ENCODE measurements at places on chromosomes 5 and 9.

DNA sequence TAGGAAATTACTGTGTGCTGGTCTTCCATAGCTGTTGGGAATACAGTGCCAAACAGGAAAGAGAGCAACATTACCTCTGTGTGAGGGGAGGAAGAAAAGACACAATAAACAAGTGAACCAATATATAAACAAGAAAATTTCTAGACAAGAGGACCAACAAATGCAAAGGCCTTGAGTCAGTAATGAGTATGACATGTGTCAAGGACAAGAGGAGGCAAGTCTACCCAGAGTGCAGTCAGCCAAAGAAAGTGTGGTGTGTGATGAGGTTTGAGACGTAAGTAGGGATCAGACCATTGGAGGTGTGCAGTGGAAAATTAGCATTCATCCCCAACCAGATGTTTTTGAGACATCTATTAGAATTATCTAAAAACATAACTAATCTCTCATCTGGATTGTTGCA lies 69.5 kb upstream of the CDH6 start:
- no peak for DNase-seq

DNA sequence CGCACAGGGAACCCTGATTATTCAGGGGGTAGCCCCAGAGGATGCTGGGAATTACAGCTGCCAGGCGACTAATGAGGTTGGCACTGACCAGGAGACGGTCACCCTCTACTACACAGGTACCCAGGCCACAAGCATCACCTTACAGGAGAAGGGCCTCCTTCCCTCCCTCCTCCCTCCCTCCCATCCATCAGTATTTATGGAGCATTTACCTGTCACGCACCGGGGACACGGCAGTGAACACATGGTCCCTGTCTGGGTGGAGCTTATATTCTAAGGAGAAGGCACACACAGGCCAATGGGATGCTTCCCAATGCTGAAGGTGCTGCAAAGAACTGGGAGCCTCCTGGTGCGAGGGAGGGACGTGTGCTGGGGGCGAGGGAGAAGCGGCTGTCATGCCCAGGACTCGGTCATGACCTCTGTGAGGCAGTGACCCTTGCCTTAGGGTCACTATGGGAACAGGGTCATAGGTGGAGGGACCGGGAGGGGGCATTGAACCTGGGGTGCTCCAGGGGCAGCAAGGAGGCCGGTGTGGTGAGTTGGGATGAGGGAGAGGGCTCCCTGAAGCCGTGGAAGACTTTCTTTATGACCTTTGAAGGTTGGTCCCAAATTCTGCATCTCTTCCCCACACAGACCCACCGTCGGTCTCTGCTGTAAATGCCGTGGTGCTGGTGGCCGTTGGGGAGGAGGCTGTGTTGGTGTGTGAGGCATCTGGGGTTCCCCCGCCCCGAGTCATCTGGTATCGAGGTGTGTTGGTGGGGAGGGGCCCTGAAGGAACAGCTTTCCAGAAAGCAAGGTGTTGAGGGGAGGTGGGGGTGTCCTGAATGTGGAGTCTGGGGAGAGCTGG lies 41.5 kb downstream of the HMCN2 start:
- no peak for DNase-seq

DNA sequence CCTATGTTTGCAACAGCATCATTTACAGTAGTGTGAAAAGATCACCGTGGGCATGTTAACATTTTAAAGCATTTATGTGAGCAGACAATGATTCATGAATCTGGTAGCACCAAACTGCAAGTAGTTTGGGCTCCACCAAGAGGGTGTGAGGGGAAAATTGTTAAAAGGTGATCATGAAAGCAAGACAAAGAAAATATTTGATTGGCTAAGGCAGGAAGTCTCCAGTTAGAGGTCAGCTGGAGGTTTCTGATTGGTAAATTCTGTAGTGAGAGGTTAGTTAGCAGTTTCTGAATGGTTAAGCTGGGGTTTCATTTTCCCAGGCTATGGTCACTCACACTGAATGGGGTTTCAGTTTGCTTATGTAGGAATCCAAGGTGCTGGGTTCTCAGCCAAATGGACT lies 13.5 kb upstream of the DRD1 start:
- DNase-seq, result no peak

GRCh38 chr9:137368431-137369035 lies 54.4 kb downstream of the EXD3 start:
- no peak for DNase-seq

GRCh38 chr9:21095561-21095960 lies 17.8 kb upstream of the IFNB1 start:
- DNase-seq, result no peak

DNA sequence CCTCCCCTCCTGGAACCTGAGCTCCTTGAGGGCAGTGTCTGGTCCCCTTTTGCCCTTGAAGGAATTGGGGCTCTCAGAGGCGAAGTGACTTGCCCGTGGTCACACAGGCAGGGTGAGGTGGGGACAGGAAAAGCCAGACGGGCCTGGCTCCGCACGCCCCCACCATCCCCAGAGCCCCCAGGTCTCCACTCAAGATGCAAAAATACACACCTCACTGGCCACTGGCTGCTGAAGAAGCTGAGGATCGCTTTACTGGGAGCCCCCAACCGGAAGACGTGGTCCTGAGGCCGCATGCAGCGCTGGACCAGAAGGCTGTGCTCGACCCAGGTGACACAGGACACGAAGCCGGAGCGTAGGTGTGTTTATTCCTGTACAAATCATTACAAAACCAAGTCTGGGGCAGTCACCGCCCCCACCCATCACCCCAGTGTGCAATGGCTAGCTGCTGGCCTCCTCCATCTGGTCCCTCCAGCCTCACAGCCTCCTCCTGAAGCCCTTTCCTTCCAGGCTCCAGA lies 7.6 kb upstream of the AK1 start:
- no peak for DNase-seq

DNA sequence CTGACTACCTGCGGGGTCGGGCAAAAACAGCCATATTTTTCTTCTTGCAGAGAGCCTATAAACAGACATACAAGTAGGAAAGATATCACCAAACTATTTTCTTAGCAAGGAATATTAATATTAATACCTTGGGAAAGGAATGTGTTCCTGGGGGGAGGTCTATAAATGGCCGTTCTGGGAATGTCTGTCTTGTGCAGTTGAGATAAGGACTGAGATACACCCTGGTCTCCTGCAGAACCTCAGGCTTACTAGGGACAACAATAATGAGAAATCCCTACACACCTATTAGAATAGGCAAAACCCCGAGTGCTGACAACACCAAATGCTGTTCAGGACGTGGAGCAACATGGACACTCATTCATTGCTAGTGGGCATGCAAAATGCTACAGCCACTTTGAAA lies 297.2 kb downstream of the DRD1 start:
- DNase-seq, result no peak

DNA sequence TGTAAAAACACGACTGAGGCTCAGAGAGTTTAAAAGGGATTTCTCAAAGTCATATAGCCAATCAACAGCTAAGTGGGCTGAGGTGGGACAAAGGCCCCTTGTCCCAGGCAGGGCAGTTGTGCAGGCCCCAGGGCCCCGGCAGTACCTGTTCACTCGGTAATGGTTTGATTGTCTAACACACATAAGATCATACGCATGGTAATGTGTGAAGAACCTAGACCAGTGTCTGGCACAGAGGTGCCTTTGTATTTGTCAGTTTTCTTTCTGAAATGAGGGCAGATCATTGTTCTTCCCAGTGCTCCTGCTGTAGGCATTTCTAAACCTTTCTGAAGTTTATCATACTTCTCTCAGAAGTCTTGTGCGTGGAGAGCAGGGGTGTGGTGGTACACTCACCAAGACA lies 66.8 kb downstream of the IPPK start:
- no peak for DNase-seq

- no peak for DNase-seq
These were observed 164.6 kb upstream of the PPP1R2B start for GRCh38 chr5:156685481-156685880.

GRCh38 chr9:4222357-4222756 lies 77.5 kb downstream of the GLIS3 start:
- no peak for DNase-seq

- no peak for DNase-seq
These were observed 90.7 kb downstream of the PPARGC1B start for GRCh38 chr5:149820536-149821510.

- DNase-seq, result no peak
These were observed 270.9 kb downstream of the HSPA4 start for GRCh38 chr5:133322743-133323142.

DNA sequence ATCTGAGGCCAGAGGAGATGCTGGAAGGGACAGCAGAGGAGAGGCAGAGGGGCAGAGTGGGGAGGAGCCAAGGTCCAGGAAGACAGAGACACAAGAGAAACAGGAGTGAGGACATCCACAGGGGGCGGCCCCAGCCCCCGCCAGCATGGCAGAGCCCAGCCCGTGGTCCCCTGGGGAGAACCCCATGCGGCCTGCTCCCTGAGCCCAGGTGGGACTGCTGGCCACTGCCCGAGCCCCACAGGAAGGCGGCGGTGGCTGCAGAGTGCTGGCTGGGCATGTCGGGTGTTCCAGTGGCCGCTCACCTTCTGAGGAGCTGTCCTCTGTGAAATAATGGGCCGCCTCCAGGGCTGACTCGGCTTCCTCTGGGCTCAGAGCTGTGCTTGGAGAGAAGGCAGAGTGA lies 8.9 kb upstream of the MRNIP start:
- no peak for DNase-seq

- no peak for DNase-seq
These were observed 1009.8 kb downstream of the DNAH5 start for GRCh38 chr5:12934722-12935121.

DNA sequence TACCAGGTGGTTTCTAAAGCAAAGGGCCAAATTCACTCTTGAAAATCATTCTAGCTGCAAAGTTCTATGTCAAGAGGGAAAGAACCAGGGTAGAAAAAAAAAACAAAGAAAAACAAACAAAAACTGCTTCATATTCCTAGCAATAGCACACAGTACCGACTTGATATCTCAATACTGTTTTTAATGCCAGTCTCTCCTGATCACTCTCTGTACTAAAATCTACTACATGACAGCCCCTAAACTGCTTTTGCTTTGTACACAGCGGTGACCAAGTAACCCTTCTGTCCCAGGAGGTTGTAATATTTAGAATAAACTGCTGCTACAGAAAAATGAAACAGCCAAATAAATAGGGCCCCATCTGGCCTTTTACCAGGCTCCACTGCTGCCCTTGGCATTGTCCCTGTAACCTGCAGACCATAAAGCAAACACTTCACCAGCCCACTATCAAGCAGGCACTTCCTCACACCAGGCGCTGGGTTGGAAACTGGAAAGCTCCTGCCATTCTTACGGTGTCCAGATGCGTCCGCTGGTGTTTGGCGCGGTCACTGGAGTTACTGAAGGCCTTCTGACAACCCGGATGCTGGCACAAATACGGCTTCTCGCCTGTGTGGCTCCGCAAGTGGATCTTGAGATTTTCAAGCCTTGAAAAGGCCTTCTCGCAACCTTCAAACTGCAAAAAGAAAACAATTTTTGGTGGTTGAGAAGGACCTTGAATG lies 363.2 kb downstream of the GLIS3 start:
- no peak for DNase-seq

DNA sequence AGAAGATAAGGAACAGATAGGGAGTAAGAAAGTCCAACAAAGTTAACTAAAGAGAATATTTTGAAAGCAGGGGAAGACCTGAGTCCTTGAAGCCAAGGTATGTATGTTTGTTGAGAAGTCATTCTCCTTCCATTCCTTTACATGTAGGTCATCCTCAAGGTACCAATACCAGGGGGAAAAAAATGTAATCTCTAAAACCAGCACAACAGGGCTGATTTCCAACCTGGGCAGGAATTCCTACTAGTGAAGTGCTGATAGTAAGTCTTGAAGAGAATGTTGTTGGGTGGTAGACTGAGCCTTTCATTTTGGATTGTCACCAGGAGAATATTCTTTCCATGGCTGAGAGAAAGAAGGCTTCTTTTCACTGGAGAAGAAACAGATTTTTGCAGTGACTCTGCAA lies 117.1 kb upstream of the ZNF462 start:
- no peak for DNase-seq

DNA sequence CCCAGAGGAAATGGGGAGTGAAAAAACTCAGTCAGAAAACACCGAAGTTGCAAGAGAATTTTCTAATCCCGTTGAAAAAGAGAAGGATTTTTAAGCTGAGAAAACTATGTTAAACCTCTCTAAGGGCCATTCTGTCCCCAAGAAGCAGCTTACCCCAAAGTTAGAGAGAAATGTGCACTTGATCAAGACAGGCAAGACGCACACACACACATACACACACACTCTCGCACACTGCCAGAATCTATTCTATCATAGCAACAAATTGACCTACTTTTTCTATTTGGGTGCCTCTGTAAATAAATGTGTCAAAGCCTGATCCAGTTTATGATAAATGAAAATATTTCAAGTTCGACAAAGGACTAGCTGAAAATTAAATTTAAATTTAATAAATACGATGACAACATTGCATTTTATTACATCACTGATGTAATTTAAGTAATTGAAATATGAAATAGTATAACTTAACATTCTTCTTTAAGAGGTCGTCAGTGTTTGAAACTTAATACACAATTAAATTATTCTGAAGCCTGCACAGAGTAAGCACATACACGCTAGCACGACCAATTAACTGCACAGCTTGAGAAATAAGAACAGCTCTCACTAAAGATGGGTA lies 5.9 kb downstream of the NFIL3 start:
- DNase-seq, result no peak
